Jurkat, Clone E6-1 (cell line): ENCODE measurements at places on chromosomes 2 and 18.

GRCh38 chr2:11742317-11742701 lies 4.1 kb upstream of the LPIN1 start:
- no peak for DNase-seq

DNA sequence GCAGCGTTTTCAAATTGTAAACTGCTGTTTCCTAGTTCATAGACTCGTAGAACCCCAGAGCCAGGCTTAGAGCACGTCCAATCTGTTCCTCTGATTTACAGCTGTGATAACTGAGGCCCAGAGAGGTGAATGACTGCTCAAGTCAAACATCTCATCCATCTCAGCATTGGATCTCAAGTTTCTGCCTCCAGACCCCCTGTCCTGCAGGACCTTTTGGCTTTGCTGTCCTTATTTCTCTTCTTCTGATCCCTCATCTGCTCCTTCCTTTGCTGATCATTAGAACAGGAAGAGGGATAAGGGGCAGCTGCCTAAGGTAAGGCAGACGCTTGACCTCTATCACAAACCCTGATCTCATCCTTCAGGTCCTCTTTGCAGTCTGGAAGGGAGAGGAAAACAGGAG lies 58.5 kb upstream of the CREB1 start:
- DNase-seq: no peak

GRCh38 chr18:55073834-55074233 lies 114.6 kb upstream of the CCDC68 start:
- DNase-seq: no peak

DNA sequence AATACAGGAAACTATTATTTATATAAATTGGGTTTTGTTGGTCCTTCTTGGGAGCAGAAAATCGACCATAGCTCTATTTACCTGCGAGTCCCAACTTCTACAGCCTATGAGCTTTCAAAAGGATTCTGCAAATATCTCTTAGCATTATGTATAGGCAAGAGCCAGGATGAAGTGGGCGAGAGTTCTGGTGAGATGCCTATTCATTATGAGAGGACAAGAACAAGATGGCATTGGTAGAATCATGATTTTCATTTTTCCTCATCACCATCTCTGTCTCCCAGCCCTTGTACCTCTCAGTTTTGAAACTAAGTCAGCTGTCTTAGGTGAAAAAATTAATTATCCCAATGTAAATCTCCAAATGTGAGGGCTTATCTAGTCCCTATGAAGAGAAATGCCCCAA lies 25.0 kb downstream of the WIPF1 start:
- DNase-seq: no peak

DNA sequence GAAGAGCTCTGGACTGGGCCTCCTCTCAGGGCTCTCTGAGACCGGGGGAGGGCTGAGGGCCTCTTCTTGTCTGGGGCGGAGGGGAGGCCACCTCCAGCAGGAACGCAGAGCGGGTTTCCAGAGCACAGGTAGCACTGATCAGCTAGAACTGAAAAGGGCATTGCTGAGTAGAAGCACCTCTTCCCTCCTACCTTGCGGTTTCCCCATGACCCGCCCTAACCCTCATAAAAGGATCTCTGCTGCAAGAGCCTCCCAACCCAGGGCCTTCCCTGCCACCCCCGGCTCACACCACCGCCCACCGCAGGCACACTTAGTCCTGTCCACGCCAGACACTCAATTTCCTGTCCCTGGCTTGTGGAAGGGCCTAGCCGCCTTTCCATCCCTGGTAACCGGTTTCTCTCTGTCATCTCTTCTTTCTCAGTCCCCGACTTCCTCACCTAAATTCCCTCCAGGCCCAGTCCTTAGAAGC lies 966 bp downstream of the ADCY3 start:
- peak; percentile 67 for DNase-seq

- DNase-seq: no peak
These were observed 437.4 kb upstream of the SALL3 start for GRCh38 chr18:78542204-78542603.

GRCh38 chr18:11251891-11252270 lies 102.5 kb upstream of the PIEZO2 start:
- DNase-seq: no peak

DNA sequence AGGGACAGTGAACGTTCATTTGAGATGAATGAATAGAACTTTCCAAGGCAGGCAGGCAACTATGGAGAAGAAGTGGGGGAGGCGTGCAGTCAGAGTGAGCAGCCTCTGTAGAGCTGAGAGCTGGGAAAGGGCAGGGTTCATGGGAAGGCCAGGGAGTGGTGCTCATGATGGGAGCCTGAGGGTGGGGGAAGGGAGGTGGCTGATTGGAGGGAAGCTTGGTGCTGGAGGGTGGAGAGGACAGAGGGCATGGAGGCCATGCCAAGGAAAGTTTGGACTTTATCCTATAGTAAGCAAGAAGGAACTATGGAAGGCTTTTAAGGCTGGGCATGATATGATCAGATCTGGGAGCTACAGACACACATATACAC lies 47.6 kb upstream of the LGALSL start:
- no peak for DNase-seq

- DNase-seq: no peak
These were observed 215.3 kb downstream of the SEPTIN10 start for GRCh38 chr2:109398366-109399015.

- DNase-seq: no peak
These were observed 16.8 kb upstream of the CRIM1 start for GRCh38 chr2:36338827-36339145.

DNA sequence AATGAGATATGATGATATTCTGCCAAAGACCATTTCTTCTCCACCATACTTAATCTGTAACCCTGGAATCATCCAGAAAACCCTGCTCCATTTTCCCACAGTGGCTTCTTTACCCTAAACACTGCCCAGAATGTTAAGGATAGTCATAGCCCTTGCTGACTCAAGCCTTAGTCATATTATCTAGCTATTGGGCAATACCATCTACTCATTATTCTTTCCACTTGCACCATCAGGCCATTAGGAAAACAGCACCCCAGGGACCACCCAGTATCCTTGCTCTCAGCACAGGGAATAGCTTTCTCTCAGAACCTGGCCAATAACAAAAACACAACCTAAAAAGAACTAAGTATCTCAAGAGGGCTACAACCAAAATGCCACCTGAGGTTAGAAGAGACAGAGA lies 445.7 kb upstream of the SLC14A2 start:
- DNase-seq: no peak

DNA sequence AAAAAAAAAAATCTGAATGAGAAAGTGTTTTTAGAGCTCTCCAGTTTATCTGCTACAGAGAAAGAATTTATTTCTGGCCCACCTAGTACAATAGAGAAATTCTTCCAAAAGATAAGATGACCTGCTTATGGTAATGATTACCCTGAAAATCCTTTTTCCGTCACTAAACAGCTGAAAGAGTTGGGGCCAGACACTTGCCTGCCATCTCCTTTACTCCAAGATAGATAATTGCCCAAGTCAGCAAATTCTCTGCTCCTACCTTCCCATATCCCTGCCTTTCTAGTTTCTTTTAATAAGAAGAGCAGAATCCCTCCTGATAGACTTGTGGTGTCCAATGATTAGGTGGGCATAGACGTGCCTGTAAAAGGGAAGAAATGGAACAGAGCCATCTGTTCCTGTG lies 28.1 kb downstream of the EIF4E2 start:
- DNase-seq: no peak

GRCh38 chr2:73448856-73449255 lies 63.2 kb downstream of the ALMS1 start:
- DNase-seq: no peak

- DNase-seq: no peak
These were observed 133.4 kb upstream of the ITGA6 start for GRCh38 chr2:172293952-172294351.

DNA sequence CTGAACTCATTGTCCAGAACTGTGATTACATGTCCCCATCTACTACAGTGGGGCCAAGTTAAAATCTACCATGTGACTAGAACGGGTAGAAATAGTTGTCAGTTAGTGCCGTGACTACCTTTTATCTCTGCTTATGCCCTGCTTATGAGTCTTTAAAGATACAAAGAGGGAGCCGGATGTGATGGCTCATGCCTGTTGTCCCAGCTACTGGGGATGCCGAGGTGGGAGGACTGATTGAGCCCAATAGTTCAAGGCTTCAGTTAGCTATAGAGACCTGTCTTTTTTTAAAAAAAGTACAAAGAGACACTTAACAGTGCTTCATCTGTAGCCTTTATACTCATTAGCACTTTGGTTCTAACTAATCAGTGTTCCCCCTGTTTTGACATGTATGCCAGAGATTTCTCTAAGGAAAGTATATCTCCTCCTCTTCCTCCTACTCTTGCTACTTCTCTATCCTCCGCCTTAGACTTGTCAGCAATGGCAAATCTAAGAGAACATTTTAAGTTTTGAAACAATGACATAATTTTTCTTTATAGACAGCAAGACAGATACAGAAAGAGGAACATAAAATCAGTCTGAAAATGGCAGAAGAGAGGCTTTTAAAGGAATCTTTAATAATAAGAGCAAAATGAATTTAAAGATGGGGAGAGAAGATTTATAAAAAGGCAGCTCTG lies 45.0 kb downstream of the NBEAL1 start:
- no peak for DNase-seq

GRCh38 chr18:10297086-10297485 lies 157.3 kb upstream of the APCDD1 start:
- peak; percentile 61 for DNase-seq

- no peak for DNase-seq
These were observed 247.5 kb downstream of the PTH2R start for GRCh38 chr2:208654056-208654455.

DNA sequence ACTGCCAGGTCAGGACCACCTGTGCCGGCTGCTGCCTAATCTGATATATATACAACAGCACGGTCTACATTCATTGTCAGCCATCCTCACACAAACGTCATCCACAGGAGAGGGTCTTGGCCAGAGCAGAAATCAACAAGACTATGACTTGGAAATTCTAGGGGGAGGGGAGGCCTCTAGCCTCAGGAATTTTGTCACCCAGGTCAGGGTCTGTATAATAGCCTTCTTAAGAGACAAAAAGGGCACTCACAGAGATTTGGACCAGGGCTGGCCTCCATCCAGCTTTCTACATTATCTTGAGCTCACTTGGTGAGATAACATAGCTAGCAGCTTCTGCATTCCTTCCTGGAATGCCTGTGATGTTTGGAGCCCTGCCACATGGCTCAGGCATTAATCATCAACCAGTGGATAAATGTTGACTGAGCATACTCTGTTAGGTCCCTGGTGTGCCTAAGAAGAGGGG lies 50.4 kb upstream of the CTIF start:
- DNase-seq: no peak

- no peak for DNase-seq
These were observed 84.4 kb downstream of the EIPR1 start for GRCh38 chr2:3293221-3293620.
